ENCODE measurements at places on chromosomes 4 and X.

- no peak for DNase-seq
Observed at GRCh38 chr4:143389579-143390195, 53.0 kb downstream of the GAB1 start.

- DNase-seq: no peak
Observed at GRCh38 chrX:79412166-79412565, 45.0 kb upstream of the ITM2A start.

DNA sequence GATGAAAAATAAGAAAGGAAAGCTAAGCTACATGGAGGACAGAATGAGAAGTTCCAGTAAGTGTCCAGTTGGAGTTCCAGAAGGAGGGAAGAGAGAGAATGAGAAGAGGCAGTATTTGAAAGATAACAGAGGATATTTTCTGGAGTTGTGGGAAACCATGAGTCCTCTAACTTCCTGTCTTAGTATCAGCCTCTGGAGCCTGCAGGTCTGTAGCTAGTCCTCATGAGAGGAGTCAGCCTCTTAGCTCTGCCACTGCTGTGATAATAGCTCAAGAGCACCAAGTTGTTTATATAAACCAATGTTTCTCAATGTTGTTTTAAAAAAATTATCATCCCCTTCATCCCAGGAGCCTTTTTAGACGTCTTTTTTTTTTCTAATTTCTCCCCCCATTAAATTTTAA is 2.4 kb upstream of the PLAC1 start:
- DNase-seq: no peak

DNA sequence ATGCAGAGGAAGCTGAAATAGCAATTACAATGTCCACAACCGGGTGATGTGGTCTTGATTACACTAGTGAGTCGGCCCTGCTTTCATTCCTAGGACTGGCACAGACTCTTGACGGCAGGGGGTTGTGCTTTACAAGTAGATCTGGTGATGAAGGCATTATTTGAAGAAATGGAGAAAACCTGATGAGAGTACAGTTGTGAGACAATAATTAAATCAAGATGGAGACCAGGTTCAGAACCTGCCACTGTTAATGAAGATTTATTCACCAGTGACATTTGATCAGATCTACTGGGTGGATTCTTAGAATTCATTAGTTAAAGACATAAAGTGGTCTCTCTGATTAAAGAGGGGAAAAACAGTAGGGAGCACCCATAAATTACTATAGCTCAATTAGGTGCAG is 747.2 kb downstream of the STPG2 start:
- DNase-seq: no peak

DNA sequence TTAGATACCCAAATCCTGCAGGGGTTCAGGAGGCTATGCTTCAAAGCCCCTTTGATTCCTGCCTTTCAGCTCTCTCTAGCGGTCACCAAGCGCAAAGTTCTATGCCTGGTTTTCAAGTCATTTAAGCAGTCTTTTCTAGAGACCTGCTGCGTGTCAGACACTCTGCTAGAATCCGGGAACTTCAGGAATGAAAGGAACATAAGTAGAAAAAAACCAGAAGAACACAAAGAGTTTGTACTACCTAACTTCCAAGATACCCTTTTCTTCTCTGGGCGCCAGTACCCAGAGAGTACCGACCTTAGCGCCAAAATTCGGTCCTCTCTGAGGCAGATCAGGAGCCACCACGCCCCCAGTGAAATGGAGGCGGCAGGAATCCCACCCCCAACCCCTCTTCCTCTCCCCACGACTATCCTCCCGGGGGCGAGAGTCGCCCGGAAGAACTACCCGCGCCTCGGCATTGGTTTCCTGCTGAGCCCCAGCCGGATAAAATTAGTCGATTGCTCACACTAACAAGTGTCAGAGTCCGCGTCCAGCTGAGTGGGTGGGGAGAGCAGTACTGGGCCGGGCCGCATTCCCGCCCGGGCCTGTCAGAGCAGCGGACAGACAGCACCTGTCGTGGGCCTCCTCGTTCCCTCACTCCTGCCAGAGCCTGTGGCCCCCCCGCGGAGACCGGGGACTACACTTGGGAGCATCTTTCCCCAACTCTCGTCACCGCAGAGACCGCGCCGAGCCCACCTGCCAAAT is 78.8 kb downstream of the RLIM start:
- peak; percentile 7 for DNase-seq

- no peak for DNase-seq
Observed at GRCh38 chr4:30620711-30621110, 99.5 kb upstream of the PCDH7 start.

GRCh38 chr4:119592830-119593229 is 35.8 kb downstream of the PDE5A start:
- DNase-seq: no peak

- DNase-seq: peak; percentile 42
Observed at GRCh38 chr4:77959566-77960338, 97.1 kb downstream of the MRPL1 start.

GRCh38 chrX:150329868-150330267 is 33.2 kb upstream of the MAMLD1 start:
- no peak for DNase-seq

DNA sequence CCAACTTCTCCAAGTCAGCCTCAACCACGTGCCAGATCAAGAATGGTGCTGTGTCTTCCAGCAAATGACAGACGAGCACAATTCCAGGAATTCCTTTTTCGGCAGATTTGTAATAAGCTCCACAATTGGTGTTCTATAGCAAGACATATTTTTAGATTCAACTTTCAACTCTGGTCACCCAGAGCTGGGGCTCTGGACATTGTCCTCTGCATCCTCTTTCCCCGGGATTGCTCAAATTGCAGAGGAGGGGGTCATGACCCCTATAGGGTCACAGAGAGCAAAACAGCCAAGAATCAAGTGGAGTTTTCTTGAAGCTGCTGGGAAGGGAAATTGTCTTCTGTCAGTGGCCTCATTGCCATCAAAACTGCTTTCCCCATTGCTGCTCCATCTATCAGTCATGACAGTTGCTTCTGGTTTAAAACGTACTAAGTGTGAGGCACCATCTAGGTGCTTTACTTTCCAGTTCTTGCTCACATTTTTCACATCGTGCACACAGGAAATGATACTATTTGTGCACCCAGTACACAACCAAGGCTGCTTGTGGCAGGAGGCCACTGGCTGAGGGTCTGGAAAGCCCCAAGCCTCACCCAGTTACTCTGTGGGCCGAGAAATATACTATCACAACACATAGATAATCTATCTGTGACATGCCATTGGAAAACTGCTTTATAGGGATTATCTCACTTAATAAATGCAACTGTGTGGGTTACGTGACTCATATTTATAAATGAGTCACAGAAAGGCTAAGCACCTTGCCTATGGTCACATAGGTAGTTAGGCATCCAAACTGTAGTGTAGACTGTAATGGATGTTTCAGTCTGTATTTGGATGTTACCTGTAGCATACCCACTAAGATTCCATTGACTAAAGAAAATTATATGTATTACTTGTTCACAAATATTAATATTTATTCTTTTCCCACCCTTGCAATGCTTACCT is 91.7 kb upstream of the PHOX2B start:
- DNase-seq: no peak

GRCh38 chrX:2673611-2674010 is 17.5 kb upstream of the CD99 start:
- no peak for DNase-seq

- no peak for DNase-seq
Observed at GRCh38 chr4:101067383-101067782, 279.9 kb downstream of the PPP3CA start.

GRCh38 chrX:120365968-120366367 is 4.1 kb downstream of the ATP1B4 start:
- no peak for DNase-seq

DNA sequence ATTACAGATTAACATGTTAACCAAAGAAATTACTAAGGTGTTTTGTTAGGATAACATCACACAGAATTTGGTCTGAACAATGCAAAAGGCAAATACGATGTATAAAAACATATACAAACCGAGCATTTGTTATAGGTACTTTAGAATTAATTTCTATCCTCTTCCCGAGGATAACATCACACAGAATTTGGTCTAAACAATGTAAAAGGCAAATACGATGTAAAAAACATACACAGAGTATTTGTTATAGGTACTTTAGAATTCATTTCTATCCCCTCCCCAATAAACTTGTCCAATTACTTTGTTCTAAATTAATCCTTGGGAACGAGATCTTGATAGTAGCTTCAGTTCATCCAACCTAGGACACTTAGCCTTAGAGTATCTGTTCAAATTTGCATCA is 7.6 kb downstream of the HNRNPDL start:
- DNase-seq: no peak

DNA sequence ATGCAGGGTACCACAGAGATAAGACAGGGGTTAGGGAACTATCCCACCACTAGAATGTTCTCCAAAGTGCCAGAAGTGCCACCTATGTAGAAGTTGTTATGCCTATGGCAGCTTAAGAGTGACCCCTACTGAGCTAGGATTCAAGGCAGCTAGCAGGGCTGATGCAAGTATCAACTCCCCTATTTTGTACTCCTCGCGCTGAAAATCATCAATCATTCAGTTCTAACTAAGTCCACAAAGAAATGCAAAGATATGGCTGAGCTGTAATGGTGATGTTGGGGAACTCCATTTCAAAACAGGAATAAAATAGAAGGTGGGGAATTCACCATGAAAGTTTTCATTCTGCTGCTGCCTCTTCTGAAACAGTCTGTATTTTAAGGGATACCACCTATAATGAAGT is 13.8 kb downstream of the ACSL4 start:
- no peak for DNase-seq

GRCh38 chr4:41129128-41129754 is 85.1 kb downstream of the APBB2 start:
- DNase-seq: no peak

- DNase-seq: no peak
Observed at GRCh38 chrX:45749375-45749774, 548.7 kb upstream of the DIPK2B start.

DNA sequence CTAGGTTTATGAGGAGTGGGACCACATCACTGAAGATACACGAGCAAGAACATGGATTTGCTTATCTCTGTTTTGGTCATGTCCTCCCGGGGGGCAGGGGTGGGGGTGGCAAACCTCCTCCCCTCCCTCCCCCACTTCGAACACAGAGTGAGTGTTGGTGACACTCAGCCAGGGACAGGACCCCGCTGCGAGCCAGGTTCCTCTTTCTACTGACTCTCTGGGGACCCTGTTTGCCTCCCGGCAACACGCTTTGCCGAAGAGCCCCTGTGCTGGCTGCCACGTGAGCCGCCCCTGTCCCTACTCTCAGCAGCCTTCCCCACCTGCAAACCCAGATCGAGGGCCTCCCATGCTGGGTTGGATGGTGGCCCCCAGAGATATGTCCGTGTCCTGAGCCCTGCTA is 34.7 kb downstream of the P2RY8 start:
- DNase-seq: no peak

GRCh38 chr4:91961504-91961903 is 342.3 kb upstream of the GRID2 start:
- no peak for DNase-seq

DNA sequence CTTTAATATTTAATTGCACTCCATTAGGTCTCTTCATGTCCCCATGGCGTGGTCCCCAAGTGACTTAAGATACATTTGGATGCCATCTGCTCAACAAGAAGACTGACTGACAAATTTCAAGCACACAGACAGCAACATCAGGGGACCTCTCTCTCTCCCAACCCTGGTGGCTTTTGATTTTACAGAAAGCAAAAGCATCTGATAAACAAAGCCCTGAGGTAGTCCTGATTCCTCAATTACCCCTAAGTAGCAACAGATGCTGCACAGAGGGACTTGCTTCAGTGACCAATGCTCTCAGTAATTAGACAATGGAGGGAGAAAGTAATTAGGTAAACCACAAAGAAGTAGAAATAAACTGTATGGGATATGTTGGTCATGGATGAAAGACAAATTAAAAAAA is 426.4 kb downstream of the INPP4B start:
- DNase-seq: no peak

DNA sequence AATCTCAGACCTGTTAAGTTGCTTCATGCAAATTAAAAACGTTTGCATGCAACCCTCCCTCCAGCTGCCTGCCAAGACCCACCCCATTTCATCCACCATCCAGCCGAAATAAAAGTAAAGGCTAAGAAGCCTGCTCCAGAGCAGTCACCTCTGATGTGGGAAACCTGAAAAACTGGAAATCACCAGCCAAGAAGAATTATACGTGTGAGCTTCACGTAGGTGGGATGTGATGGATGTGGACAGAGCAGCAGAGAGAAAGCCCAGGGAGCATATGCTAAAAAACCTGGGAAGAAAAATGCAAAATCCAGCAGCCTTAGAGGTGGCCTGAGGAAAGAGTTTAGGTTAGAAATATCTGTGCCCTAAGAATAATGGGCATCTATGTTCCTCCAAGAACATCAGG is 160.6 kb upstream of the STS start:
- no peak for DNase-seq

GRCh38 chrX:21989384-21989783 is 42.7 kb upstream of the PHEX start:
- DNase-seq: no peak

DNA sequence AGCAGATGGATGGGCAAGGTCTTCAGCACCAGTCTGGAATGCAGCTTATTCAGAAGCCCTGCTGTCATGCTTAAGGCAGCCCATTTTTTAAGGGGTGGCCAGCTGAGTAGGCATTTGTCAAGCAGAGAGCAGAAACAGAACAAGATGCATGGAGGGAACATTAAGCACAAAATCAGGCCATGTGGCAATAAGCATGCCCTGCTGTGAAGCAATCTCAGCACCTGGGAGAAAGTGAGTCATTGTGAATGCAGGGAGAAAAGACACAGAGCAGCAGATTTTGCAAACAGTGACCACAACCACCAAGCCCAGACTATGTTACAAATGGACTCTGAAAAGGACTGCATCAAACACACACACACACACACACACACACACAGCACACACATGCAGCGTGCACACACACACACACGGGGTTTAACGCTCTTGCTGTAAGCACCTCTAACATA is 94.1 kb upstream of the GALNT7 start:
- no peak for DNase-seq

GRCh38 chr4:169675825-169676224 is 55.4 kb downstream of the CLCN3 start:
- DNase-seq: no peak

DNA sequence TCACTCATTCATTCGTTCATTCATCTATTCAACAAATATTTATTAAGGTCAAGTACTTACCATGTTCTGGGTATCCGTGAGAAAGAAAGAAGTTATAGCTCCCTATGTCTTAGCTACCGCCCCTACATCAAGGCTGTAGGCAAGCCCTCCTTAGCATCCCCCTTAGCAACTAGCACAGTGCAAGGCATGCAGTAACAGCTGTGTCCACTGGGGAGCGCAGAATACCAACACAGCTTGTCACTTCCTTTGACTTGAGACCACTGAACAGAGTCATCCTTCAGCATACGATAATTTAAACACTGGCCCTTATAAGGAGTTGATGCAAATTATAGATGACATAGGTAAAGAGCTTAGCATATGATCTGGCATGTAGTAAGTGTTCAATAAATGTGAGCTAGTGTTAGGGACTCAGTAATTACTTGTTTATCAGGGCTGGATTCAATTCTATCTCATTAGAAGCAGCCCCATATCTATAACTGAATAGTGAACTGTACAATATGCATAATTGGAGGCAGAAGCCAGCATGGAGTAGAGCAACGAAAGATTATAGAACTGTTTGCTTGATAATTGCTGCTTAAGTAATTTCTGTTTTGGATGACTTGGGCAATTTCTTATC is 8.7 kb downstream of the KIAA1210 start:
- peak; percentile 46 for DNase-seq

GRCh38 chr4:147777456-147778091 is 45.7 kb downstream of the ARHGAP10 start:
- peak; percentile 7 for DNase-seq

Data from NCI-H460 (cell line).